ENCODE measurements at places on chromosomes 11 and 22.

DNA sequence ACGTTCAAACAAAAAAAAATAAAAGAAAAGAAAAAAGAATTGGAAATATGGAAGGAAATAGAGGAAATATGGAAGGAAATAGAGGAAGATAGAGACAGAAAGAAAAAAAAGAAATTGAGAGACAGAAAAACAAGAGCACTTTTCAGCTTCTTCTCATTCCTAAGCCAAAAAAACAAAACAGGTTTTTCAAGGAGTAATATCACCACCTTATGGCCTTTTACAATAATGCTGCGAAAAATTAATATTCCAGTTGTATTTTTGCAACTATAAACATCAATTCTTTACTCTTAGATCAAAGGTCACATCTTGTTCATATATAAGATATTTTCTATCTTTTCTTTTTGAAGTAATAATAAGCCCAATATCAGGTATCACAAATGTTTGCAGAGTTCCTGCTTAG is 328.3 kb downstream of the FAT3 start:
- H3K27me3 ChIP-seq = no peaks in the 10 kb centered on the region
- DNase-seq = no peak
- no peaks in the 10 kb centered on the region for H3K36me3 ChIP-seq
- H3K4me3 ChIP-seq = no peak overlapping the region
- no peak overlapping the region for H3K27ac ChIP-seq
- no peaks in the 10 kb centered on the region for H3K4me1 ChIP-seq

GRCh38 chr22:39943337-39943736 is 16.9 kb upstream of the TMA7B start:
- no peaks in the 10 kb centered on the region for H3K36me3 ChIP-seq
- no peaks in the 10 kb centered on the region for H3K27me3 ChIP-seq
- peaks cover 13% of the 10 kb centered on the region for H3K4me1 ChIP-seq
- H3K27ac ChIP-seq = no peak overlapping the region

- H3K4me3 ChIP-seq = no peak overlapping the region
- no peak overlapping the region for H3K27ac ChIP-seq
- peaks cover 8% of the 10 kb centered on the region for H3K4me1 ChIP-seq
- no peak for DNase-seq
Observed at GRCh38 chr11:111358038-111359001, 20.8 kb downstream of the POU2AF1 start.

GRCh38 chr11:128734103-128734831 is 40.4 kb downstream of the FLI1 start:
- no peaks in the 10 kb centered on the region for H3K36me3 ChIP-seq
- no peak overlapping the region for H3K27ac ChIP-seq
- no peak overlapping the region for H3K4me3 ChIP-seq
- peaks cover 22% of the 10 kb centered on the region for H3K4me1 ChIP-seq
- H3K27me3 ChIP-seq = no peaks in the 10 kb centered on the region

GRCh38 chr11:94988748-94989147 is 15.2 kb downstream of the KDM4D start:
- no peak overlapping the region for H3K4me3 ChIP-seq
- DNase-seq = no peak
- no peaks in the 10 kb centered on the region for H3K27me3 ChIP-seq

DNA sequence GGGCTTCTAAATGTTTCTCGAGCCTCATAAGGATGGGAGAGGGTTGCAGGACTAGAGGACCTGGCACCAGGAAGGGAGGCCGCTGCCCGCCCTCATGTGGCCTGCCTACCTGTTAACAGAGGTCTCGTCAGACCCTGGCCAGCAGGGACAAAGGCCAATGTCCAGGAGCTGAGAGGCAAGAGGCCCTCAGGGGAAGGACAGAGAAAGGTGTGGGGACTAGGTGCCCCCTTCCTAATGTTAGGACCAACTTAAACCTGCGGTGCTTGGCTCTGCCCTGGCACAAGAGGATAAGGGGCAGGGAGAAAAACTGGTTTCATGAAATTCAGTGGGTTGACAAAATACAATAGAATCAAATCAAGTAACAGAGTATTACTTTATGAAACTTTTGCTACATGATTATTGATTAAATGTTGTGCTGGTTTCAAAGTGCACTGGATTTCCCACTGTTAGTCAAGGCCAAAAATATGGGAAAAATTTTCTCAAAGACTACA is 20.0 kb upstream of the SYT12 start:
- peak; percentile 36 for DNase-seq
- peak overlapping the region; percentile 61 for H3K27ac ChIP-seq
- H3K4me1 ChIP-seq = peaks cover 6% of the 10 kb centered on the region
- no peaks in the 10 kb centered on the region for H3K27me3 ChIP-seq
- H3K4me3 ChIP-seq = no peak overlapping the region

Data from testis (tissue), 5 donors.